ENCODE measurements at places on chromosomes 11 and 22. TPM values are rescaled to one million over a fixed set of nuclear protein-coding genes. Genes with fewer than 3 reads are reported as not detected.

DNA sequence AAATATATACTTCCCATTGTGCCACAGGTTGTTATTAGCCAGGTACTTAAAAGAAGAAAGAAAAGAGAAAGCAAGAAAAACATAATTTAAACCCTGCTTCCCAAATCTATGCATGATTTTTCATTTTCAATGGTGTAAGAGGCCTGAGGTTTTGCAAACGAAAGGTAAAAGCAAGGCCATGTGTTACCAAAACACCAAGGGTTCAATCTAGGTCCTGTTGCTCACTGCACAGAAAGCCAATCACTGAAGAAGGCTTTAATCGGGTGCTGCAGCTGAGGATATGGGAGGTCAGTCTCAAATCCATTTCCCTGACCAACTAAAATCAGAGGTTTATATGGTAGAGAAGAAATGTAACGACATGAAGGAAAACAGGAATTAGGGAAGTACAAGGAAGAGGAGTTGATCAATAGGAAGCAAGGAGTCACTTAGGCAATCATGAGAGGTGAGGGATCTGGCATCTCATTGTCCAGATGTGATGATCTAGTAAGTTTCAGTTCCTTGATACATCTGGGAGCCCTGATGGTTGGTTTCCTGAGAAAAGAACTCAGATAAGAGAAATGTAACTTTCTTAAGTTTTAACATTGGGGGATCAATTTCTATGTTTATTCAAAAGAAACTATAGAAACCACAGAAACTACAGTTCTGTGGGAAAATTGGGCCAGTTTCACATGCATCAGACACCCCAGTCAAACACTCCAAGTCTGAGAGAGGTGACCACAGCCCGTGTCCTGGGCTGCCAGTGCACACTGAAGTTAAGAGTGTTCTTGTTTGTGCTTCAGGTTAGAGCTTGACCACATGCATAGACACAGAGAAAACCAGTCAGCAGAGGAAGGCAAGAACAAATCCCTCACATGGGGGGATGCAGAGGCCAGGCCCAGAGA, 18.1 kb upstream of the DKK3 start:
- no peak for DNase-seq

GRCh38 chr22:50625568-50626313, 2.2 kb downstream of the ARSA start:
- peak; percentile 73 for DNase-seq

- peak; percentile 94 for DNase-seq
Measured at GRCh38 chr11:45655347-45655756, 10.1 kb downstream of the CHST1 start.

DNA sequence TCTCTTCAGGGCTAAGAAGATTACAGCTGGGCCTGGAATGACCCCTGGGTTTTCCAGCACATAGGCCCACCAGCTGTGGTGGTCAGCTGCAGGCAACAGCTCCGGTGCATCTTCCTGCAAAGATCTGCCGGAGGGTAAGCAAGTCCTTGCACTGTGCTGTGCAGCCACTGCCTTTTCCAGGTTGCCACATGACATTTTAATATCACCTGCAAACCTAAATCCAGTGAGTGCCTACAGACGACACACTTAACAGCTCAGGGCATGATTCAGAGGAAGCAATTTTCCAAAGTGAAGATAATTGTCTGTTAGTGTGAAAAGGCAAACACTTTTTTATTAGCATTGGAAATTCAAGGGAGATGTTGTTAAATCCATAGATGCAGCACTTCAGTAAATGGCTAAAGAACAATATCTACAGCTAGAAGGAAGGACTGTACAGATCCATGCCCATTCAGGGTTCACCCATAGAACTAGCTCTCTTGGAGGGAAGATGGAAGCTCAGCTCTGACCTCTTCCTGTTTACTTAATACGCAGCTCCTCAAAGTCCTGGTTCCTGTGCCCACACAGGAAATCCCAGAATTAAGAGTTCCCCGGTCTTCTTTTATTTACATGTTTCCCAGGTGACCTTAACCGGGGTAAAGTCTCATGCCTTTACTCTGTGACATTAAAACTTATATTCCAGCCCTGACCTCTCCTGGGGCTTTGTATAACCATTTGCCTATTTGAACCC, 13.3 kb upstream of the NRIP3 start:
- DNase-seq, result no peak

- DNase-seq, result peak; percentile 96
Measured at GRCh38 chr11:47185305-47186075, 744 bp downstream of the PACSIN3 start.

- DNase-seq, result peak; percentile 86
Measured at GRCh38 chr11:117443266-117444186, 115.9 kb downstream of the CEP164 start.

DNA sequence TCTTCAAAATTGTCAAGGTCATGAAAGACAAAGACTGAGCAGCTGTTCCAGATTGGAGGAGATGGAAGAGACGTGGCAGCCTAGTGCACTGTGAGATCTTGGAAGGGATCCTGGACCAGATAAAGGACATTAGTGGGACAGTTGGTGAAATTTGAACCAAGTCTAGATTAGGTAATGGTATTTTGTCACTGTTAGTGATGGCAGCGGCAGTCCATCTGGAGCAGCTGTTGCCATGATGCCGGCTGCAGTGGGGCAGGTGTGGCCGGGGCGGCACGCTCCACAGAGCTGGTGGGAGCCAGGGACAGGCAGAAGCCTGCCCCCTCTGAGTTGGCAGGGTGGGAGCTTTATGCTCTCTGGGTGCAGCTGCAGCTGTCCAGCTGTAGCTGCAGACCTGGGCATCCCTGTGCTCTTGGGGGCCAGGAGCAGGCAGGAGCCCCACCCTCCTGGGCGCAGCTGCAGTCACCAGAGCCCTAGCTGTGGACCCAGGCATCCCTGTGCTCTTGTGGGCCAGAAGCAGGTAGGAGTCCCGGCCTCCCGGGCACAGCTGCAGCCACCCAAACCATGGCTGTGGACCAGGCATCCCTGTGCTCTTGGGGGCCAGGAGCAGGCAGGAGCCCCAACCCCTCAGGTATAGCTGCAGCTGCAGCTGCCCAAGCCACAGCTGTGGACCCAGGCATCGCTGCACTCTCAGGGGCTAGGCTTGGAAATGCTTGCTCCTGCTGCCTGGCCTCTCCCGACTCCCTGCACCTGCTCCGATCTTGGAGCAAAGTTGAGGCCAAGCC, 20.7 kb downstream of the DIXDC1 start:
- DNase-seq, result no peak

DNA sequence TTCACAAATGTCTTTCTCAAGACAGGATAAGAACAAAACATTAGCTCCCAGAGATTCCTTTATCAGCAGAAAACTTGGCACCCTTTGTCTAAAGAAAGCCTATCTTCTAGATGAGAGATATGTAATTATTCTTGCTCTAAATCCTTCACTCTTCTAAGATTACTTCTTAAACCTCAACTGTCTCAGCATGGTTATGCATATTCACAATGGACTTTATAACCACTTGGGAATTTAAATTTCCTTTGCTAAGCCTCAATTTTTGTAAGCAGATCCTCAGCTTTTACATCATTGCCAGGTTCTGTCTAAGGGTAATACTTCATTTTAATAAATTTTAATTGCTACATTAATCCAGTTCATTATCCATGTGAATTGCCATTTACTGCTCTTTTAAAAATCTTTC, 433.6 kb upstream of the DDI1 start:
- DNase-seq, result no peak

LPXN gene
- 1.5 TPM for total RNA-seq

- no peak for DNase-seq
Measured at GRCh38 chr11:100892886-100893285, 205.8 kb downstream of the ARHGAP42 start.

CNGA4 gene
- 0.20 TPM for total RNA-seq

CCDC116 gene
- total RNA-seq, result 0.22 TPM

TMEM191C gene
- total RNA-seq, result 4.2 TPM

GRCh38 chr11:115221461-115222069, 282.6 kb downstream of the CADM1 start:
- DNase-seq, result no peak

DNA sequence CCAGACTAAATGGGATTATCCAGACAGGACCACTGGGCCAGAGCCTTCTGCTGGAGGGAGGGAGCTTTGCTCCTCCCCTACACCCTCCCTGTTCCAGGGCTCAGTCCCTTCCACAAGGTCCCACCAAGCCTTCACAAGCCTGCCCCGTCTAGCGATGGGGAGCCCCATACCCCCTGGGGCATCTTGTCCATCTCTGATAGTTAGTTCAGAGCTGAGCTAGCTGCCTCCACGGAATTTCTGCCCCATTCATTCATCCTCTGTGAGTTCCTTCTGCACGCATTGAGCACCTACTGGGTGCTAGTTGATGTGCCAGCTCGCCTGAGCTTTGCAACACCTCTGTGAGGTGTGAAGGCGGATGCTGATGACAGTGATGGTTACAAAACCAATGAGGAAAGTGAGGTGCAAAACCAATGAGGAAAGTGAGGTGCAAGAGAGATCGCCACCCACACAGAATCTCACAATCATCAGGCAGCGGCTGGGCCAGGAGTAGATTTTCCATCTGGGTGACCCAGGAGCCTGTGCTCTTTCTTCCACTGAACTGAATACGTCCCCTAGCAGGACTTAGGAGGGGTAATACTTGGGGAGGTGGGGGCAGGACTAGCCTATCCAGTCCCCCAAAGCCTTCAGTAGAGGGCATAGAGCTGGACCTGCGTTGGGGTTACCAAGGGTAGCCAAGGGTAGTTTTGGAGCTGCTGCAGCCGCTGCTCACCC, 21.5 kb upstream of the CBX7 start:
- DNase-seq, result no peak

OR8D1 gene
- not detected for total RNA-seq

DNA sequence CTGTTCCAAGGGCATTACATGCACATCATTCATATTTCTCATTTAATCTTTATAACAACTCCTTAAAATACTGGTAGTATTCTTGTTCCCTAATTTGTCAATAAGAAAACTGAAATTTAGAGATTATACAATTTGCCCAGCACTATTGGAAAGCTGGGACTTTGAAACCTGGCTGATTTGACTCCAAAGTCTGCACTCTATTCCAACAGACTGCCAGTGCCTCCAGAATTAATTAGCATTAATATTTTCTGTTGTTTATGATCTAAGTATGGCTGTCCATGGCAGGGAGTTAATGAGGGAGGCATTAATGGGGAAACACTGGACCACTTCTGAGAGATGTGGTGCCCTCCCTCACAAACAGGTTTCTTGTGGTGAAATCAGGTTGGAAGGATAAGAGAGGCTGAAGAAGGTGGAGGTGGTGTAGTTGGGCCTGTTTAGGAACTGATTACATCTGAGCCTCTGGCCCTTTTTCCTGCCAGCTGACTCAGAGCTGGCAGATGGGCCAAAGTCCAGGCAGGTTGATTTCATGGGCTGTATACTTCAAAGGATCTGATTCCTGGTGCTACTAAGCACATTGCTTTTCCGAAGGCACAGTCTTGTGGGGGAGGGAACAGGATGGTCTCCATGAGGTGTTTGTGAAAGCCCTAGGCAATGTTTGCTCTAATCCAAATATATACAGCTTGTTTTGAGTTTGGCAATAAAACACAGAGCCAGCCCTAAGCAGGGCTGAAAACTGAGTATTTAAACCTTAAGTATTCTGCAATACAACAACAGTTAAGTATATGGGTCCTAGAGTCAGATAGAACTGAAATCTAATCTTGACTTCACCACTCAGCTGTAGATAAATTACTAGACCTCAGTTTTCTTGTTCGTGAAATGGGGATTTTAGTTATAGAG, 21.0 kb upstream of the RAB30 start:
- DNase-seq, result no peak

GNAZ gene
- 5.0 TPM for total RNA-seq

- DNase-seq, result no peak
Measured at GRCh38 chr11:90593099-90593498, 370.2 kb upstream of the CHORDC1 start.

- no peak for DNase-seq
Measured at GRCh38 chr11:127804747-127805400, 782.5 kb downstream of the ETS1 start.

PLAAT5 gene
- total RNA-seq, result 8.5 TPM

DNA sequence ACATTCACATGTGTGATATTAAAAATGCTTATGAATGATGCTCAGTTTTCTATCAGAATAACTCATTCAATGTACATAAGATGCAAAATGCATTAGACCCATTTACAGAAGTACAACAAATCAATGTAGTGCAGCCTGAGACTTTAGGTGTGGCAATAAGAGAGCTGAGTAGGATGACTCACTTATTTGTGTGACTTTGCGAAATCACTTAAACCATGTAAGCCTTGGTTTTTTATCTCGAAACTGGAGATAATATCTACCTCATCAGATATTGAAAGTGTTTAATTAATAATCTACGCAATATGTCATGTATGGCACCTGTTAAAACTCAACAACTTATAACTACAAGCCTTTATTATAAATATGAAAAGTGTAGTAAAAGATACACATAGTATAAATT, 105.7 kb upstream of the LUZP2 start:
- no peak for DNase-seq

ACER3 gene
- 14.7 TPM for total RNA-seq

NXPE2 gene
- total RNA-seq, result not detected

Data from H9 (cell line).